HuH-7 (cell line): ENCODE measurements at places on chromosomes 2 and 18.

GRCh38 chr2:99481941-99482340 is 7.9 kb downstream of the REV1 start:
- DNase-seq = peak; percentile 19

GRCh38 chr2:170512266-170512665 is 202.9 kb upstream of the SP5 start:
- no peak for DNase-seq

DNA sequence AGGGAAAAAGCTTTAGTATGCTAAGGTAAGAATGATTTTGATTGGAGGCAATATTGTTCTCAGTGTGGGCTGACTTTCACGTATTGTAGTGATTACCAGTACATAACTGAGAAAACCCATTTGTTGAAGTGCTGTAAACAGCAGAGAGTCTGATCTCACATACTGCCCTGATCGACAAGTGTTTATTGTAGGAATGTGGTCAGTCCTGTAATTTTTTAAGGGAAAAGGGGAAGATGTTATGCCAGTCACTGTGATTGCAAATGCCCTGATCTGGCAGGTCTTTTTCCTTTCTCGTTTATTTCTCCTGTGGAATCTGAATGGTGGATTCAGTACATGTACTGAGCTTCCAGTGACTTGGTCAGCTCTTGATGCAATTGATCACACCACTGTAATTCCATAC is 11.5 kb downstream of the SPATS2L start:
- no peak for DNase-seq

GRCh38 chr2:137023205-137023604 is 257.9 kb downstream of the THSD7B start:
- DNase-seq = no peak

- DNase-seq = no peak
Measured at GRCh38 chr2:164835302-164835701, 6.3 kb downstream of the COBLL1 start.

DNA sequence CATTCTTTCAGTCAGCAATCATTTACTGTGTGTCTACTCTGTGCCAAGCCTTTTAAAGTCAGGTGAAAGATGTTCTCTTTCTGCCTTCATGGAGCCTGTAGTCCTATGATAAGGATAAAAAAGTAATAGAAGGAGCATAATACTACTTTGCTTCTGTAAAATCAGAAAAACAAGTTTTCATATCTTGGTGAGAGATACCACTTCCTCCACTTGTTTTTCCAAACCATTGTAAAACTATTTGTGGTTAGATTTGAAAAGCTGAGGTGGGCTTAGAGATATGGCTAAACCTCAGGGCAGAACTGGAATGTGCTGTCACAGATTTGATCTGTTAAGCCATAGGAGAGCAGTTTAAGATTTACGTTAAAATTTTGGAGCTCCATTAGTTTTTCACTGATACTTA is 104.7 kb upstream of the FAM117B start:
- no peak for DNase-seq

DNA sequence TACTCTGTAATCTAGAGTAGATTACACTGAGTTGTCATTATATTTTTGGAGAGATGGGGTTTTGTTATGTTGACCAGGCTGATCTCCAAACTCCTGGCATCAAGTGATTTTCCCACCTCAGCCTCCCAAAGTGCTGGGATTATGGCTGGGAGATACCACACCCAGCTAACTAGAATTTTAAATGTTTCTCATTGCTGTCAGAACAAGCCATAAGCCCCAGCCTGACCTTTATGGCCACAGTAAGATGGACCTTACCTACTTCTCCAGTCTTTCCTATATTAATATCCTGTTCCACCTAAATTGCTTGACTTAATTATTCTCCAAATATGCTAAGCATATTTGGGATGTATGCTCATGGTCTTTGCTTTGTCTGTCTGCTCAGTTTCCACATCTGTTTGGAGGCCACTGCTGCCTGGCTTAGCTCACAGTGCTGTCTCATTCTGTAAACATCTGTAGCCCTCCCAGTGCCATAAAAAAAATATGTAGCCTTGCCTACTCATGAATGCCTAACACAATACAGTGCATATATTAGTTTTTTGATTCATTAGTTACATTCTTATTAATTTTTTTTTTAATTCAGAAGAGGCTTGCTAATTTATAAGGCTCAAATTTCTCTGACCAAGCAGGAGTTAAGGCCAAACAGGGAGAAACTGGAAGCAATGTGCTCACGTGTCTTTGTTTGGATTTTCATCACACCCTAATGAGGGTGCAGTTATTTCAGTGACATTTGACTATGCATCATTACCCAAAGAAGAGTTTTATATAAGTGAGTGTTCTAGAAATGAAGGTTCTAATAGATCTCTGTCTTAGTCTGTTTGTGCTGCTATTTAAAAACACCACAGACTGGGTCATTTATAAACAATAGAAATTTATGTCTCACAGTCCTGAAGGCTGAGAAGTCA is 45.3 kb upstream of the PSME4 start:
- peak; percentile 19 for DNase-seq

GRCh38 chr2:235588750-235589149 is 94.9 kb downstream of the AGAP1 start:
- DNase-seq = no peak

GRCh38 chr2:11248-11941 is 34.9 kb downstream of the FAM110C start:
- DNase-seq = no peak

GRCh38 chr2:8067784-8068336 is 614.0 kb upstream of the ID2 start:
- DNase-seq = no peak

- no peak for DNase-seq
Measured at GRCh38 chr18:8139891-8140406, 469.3 kb upstream of the RAB12 start.

DNA sequence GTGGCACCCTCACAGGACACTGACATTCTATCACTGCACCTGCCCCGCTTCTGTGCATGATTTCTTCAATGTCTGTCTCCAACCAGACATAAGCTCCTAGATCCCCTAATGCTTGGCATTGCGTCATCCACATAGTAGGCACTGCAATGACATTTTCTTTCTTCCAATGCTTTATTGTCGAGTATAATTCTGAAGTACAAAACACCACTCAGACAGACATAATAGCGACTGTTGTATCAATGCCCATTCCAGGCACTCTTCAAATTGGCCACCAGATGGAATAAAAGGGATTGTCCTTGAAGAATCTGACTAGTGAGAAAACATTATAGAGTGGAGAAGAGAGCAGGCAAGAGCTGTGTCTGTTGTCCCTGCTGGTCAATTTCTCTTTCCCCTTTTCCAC is 89.0 kb downstream of the LPIN1 start:
- no peak for DNase-seq
